ENCODE measurements at places on chromosomes 2 and 18.

DNA sequence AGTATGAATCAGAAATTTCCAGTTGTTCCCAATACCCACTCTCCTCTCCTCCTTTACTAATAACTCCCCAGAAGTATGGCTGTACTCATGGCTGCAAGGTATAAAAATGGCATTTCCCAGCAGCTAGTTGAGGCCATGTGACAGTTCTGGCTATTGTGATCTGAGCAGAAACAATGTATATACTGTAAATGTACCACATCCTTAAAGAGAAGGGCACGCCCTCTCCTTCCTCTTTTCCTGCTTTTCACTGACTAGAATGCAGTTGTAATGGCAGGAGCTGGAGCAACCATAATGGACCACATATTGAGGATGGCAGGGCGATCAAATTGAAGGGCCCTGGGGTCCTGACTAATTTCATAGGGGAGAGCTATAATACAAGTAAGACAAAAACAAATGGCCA lies 211.2 kb downstream of the TNS1 start:
- no peak for DNase-seq

DNA sequence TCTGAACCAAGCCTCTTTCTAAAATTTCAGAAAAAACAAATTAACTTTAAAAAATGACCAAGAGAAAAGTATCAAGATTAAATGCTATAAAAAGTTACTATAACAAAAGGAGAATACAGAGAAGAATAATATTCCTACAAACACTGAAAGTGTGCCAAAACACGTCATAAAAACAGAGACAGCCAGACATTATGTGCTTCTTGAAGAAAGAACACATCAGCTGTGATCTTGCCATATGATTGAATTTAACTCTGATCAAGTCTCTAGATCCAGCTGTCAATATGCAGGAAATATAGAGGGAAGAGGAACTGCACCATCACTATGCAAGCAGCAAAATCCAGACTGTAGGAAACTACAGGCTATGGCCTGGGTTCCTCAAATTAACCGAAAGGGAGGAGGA lies 33.7 kb upstream of the COL5A2 start:
- DNase-seq: no peak

DNA sequence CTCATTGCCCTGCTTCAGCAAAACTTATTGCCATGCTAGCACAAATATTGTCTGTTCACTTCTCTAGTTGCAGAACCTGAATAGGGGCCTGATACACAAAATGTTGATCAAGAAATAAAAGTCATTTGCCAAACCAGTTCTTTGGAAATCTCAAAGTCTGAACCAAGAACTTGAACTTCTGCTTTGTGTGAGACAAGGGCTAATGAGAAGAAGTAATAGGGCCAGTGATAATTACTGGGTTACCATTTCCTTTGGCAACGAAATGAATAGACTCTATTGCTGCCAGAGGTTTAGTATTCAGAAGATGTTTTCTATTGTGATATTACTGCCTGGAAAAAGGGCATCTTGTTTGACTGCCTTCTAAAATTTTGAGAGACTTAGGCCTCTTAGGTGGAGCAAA lies 35.0 kb downstream of the TMEFF2 start:
- DNase-seq: no peak

DNA sequence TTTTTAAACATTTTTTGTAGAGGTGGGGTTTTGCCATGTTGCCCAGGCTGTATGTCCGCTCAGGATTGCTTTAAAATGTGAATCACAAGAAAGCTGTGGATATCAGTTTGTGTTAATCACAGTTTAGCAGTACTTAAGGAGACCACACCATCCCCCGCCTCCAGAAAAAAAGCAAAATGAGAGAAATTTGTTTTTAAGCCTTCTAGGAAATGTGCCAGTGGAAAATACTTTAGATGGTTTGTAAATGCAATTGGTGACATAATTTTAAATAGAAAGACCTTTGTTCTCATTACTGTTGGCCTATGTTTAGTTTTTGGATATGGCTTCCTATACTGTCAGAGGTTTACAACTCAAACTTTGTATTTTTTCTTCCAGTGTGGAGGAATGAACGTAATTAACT lies 27.0 kb downstream of the GCA start:
- no peak for DNase-seq

DNA sequence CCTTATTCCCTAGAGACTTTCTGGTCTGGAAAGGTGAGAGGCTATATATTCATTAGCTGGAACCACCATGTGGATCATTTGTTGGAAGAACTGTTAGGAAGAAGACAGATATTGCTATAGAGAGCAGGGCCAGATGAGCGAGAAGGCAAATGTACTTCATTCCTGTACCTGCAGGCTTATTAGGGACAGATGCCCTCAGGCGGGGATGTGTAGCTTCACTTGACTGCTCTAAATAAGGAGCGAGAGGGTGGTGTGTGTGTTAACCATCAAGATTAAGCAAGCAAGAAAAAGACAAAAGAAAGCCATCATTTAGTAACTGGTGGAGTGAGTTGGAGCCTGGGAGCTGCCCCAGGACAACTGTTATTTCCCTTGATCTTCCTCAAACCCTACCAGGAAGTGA lies 36.4 kb downstream of the NEDD4L start:
- no peak for DNase-seq

- DNase-seq: no peak
Measured at GRCh38 chr2:174693344-174693743, 70.9 kb downstream of the CHRNA1 start.

DNA sequence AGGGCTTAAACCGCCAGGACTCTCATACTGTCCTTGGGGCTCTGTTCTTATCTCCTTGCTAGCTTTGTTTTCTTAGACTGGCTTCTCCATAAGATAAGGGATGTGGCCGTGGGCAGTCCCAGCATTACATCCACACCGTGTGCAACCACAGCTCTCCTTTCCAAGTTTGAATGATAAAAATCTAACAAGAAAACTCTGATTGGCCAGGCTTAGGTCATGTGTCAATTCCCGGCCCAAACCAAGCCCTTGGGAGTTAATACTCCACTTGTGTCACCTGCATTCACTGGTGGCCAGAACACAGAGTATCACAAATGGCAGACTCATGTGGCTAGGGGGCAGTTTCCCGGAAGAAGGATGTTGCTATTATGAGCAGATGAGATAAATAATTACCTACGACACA lies 43.2 kb upstream of the KDM3A start:
- DNase-seq: no peak

DNA sequence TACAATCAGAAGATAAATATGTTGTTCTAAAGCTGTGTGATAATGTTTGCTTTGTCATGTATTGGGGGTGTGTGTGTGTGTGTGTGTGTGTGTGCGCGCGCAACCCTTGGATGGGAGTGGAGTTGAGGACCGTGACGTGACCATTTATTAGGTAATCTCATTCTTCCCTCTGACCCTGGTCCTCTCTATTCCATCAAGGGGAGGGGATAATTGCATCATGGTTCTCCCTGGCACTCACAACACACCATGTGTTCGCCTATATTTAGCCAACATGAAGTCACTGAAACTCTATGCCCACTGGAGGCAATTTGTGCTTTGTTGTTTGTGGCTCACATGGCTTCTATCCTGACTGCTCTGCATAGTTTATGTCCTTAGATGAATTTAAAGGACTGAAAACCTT lies 79.8 kb upstream of the LRPPRC start:
- DNase-seq: peak; percentile 97

DNA sequence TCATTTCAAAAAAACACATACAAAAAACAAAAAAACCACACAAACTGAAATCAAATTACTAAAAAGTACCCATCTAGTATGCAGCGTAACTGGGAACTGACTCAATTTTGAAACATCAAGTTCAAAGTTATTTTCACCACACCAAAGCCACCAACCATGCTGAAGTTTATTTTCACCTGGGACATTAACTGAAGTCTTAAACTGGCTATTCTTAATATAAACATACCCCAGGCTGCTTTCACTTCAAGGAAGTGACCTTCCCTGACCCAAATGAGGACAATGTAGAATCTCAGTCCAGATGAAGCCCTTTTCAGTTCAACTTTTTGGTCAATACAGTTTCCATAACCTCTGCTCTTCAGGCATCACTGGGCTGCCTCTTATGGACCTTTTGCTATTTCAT lies 84.6 kb downstream of the PIGN start:
- DNase-seq: no peak

- no peak for DNase-seq
Measured at GRCh38 chr2:63545023-63545422, 43.3 kb downstream of the WDPCP start.

DNA sequence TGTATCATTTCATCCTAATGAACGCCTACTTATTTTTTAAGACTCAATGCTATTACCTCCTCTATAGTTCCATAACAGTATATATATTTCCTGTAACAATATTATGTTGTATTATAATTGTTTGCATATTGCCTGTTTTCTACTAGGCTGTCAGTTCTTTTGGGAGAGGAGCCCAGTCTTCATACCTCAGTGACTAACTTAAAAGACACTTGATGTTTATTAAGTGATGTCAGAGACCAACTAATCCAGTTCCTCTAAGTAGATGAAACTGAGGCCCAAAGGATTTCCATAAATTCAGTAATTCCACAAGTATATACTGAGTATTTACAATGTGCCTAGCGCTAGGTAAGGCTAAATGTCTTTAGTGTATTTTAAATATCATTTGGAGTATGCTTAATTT lies 48.9 kb upstream of the AAK1 start:
- DNase-seq: peak; percentile 51

DNA sequence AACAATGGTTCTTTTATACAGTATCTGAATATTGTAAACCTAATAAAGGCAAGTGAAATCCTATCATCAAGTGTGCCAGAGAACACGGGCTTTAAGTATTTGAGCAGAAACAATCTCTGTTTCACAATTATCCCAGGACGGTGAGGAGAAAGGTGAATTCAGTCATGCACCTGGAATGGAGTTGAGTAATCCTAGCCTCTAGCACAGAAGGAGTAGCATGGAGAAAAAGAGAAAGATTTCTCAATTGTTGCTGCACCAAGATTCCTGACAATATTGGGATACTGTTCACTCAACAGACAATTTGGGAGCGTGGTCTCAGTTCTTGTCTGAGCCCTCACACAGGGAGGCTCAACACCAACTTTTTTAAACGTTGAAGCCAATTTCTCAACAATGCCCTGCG lies 510.6 kb downstream of the SOX11 start:
- DNase-seq: no peak

GRCh38 chr2:59584958-59585357 lies 968.5 kb downstream of the BCL11A start:
- DNase-seq: no peak

- no peak for DNase-seq
Measured at GRCh38 chr2:74420006-74420405, 1.4 kb downstream of the C2orf81 start.

DNA sequence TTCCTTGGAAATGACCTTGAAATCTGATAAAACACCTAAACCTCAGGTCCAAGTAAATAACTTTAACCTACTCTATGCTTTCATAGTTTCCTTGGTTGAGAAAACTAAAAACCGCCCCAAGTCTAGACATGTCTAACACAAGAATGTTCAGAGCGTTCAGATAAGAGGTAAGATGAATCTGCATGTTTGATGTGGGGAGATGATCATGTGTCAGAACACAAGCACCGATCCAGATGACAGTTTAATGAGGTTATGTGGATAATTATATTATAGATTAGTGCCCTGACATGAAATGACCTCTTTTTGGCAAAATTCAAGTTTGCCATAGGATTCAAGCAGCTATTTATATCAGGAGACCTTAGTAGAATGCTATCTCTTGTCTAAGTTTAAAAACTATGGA lies 729.8 kb upstream of the SOX11 start:
- DNase-seq: no peak

GRCh38 chr2:46719487-46719886 lies 196.1 kb downstream of the MCFD2 start:
- DNase-seq: peak; percentile 44

DNA sequence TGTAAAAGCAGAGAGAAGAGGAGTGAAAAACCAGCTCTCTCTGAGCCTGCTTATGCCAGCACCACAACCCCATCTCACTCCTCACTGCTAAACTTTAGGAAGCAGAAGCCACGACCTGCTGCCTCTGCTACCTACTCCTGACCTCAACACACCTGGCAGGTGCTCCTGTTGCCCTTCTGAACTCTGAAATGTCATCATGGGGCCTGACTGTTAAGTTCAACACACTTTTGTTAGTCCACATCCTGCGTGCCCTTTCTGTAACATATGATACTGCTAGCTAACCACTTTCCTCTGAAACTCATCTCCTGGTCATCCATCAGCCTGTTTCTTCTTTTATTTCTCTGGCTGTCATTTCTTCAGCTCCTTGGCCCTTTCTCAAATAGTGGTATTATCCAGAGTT lies 118.1 kb downstream of the EPB41L3 start:
- no peak for DNase-seq

- no peak for DNase-seq
Measured at GRCh38 chr2:236847023-236847422, 238.7 kb upstream of the COPS8 start.

DNA sequence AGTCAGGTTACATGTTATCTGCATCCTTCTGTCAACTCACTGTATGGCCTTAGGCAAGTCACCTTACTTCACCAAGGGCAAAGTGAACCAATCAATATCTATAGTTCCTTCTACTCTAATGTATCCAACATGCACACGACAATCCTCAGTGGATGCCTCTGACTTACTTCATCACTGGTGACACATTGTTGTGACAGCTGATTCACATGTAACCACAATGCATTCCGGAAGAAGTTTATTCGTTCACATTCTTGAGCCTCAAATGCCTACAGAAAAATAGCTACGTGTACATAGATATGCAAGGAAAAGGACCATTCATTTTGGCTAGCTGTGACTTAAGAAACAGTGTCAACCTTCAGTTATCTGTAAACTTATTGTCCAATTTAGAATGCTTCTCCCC lies 26.3 kb upstream of the EPG5 start:
- peak; percentile 76 for DNase-seq

- no peak for DNase-seq
Measured at GRCh38 chr2:73516033-73516432, 126.2 kb downstream of the NAT8 start.

DNA sequence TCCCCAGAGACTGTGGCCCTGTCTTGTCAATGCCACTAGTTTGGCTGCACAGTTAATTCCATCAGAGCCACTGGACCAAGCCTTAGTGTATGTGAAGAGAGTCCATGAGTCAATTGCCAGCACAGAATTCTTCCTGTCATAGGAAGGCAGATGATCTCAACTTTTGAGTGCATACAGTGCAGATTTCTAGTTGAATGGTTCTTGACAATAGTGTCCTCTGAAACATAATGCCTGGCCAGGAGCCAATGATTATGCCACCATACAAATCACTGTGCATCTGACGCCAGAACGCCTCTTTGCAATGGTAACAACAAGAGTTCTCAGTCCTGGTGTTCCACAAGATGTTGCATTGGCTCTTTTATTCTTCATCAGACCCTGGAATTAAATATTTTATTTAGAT lies 7.1 kb downstream of the NEUROD1 start:
- DNase-seq: no peak

DNA sequence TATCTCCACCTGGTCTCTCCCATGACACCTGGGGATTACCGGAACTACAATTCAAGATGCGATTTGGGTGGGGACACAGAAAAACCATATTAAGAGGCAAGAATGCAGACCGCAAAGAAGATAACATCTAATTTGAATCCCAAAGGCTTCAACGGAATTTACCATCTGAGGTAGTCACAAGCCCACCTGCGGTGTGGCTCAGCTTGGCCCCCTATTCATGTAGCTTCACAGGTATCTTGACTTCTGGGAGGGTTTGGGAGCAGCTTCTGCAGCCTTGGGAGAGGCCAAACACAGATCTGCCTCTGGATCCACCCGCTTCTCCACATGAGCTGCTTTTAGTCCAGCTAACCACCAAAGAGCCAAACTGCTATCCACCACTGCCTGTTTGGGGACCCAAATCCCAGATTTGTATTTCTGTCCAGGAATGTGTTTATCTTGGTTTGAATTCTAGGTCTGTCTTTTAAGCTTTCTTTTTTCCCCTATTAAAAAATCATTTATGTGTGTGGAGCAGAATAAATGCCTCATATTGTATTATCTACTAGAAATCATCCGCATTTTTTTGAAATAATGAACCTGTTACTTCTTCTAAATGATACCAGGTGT lies 247.6 kb downstream of the DLGAP1 start:
- DNase-seq: no peak
